NCI-H187 (cell line): ENCODE measurements at places on chromosomes 2 and 18.
A peak's percentile ranks its signal among the peaks of the same experiment; 100 is the strongest.

DNA sequence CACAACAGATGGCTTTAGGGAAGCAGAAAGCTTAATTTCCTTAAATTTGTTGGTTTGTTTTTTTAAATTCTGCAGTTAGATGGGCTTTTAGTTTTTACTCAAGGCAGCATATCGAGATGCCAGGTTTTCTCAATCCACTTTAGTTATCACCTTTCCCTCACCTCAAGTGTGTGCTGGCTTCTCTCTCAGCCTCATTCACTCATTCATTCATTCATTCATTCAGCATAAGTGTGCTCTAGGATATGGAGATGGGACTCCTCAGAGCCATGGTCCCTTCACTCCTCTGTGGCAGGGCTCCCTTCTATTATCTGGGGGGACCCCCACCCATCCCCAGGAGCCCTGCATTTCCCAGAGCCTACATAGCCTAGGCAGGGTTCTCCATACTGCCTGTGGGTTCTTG, 19.0 kb downstream of the VIL1 start:
- DNase-seq, result no peak

- DNase-seq, result no peak
Observed at GRCh38 chr2:11861044-11861443, 114.6 kb downstream of the LPIN1 start.

DNA sequence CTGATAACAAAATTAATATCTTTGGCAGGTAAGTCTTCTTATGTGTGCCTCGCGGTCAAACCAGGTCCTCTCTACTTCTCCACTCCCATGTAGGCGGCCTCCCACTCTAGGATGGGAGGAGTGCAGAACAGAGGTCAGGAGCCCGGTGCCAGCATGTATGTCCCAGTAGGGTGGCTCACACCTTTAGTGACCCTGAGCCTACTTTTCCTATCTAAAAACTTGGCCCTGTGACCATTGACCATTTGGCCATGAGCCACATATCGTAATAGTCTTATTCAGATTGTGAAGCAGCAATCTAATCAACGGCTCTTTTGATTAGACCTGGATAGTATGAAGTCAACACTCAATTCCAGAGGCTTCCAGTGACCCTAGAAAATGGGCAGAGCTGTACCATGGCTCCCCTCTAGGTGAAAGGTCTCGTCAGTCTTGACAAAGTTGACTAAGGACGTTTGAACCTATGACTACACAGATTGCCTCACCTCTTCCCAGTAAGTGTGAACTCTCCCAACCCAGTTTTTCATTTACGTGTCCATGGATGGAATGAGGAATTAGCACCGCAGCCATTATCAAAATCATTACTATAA, 17.1 kb upstream of the FABP1 start:
- DNase-seq, result no peak

DNA sequence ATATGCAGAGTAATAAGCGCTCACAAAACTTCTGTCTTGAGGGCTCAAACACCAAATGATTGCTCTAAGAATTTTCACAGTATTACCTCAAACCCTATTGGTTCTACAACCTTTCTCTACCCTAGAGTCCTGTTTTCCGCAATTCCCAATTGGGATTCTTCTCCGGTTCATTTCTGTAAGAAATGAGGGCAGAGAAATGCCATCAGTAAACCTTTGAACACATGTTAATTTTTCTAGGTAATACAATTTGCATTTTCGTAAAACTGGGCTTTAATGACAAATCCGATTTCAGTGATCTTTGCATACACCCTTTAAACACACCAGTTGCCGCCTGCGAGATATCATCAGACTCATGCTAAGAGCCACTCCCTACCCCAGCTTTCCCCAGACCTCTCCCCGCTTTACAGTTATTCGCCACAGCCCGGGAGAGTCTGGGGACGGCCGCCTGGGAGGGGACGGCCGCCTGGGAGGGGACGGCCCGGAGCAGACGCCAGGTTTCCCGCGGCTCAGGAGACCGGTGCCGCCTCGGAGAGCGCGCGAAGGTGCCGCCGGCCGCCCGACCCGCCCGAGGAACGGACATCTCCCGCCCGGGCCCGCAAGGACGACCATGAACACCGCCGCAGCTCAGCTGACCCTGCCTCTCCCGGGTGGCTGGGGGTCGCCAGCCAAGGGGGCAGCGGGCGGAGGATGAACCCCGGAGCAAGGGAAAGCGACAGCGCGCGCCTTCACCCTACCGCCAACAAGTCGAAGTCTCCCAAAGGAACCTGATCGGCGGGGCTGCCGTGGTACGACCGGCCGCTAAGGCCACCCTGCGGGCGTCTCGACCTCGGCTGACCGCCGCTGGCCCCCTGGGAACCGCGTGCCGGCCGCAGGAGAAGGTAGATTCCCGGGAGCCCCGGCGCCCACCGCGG, 463 bp downstream of the SMC6 start:
- DNase-seq, result peak; percentile 56

DNA sequence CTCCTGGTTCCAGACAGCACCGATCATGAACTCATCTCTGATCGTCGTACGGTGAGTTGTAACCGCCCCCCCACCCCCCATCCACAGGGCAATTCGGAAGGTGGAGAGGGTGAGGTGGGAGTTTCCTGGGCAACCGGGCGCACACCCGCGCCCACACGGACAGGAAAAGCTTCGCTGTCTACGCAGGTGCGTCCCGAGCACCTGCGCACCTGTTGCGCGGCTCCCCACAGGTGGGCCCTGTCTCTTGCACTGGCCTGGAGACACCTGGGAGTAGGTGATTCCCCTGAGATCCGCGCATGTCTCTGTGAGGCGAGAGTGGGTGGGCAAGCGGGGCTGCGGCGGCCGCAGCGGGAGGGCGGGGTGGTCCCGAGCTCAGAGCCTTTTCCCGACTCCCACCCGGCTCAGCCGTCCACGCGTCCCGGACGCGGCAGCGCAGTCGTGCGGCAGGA, 459 bp upstream of the ATP6V1C2 start:
- DNase-seq, result no peak

- peak; percentile 73 for DNase-seq
Observed at GRCh38 chr18:12750076-12750714, 47.4 kb downstream of the PSMG2 start.

DNA sequence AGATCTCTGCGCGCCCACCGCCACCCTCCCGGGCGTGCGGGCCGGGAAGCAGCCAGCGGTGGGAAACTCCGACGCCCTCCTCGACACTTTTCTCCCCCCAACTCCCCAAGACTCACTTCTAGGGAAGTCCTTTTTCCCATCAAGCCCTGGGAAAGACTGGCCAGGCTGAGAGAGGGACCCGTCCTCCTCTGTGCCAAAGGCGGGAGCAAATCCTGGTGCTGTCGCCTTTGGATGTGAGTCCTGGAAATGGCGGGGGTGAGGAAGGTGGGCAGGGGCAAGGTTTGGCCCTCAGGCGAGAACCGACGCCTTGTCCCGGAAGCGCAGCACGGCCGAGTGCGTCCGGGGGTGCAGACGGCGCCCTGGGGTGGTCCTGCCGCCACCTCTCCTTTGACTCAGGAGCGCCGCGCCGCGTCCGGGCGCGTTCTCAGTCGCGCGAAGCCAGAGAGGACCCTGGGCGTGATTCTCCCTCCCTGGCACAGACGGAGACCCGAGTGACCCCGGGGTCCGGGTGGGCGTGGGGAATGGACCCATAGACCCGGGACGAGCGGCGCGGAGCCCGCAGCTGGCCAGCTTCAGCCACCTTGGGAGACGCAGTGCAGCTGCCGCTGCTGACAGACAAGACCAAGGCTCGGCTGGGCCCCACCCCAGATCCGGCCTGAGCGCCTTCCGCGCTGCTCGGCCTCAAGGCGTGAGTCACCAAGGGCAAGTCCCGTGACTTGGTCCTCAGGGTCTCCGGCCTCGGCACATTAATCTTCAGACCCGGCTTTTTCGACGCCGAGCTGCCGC, 3.5 kb upstream of the LBX2 start:
- DNase-seq, result no peak

DNA sequence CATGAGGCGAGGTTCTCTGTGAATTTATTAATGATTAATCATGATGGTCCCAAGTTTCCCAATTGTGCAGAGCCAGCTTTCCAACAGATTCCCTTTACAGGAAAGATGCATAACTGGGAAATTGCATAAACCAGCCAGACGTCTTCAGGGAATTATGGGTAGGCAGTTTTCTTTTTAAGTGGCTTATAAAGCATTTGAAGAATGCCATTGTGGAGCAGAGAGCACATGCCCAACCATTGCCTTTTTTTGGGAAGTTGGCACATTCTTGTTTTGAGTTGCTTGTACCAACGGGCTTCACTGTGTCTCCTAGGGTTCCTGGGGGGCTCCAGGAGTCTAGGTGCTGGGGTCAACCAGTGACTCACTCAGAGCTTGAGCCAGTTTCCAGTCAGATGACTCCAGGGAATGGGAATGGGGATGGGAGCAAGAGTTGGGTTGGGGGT, 231.7 kb upstream of the FOSL2 start:
- DNase-seq, result no peak

DNA sequence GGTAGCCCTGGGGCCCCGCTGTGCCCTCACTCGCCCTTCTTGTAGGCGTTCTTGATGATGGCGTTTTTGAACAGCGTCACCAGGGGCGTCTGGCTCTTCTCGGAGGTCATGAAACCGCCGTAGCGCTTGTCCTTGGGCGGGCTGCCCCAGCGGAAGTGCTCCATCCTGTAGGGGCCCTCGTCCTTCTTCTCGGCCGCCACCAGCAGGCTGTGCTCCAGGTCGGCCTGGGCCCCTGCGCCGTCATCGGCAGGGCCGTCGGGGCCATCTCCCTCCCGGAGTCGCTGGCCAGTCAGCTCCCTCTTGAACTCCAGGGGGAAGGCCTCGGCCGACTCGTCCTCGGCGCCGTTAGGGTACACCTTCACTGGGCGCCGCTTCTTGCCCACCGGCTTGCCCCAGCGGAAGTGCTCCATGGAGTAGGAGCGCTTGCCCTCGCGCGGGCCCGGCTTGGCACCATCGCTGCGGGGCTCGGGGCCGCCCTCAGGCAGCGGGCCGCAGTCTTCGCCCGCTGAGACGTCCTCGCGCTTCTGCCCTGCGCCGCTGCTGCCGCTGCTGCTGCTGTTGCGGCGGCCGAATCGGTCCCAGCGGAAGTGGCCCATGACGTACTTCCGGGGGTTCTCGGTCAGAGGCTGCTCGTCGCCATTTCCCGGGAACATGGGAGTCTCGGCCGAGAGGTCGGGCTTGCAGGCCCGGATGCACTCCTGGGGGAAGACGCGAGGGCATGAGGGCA, 7.2 kb downstream of the POMC start:
- DNase-seq, result no peak

GRCh38 chr2:29322011-29322410, 206.8 kb downstream of the CLIP4 start:
- DNase-seq, result no peak

- DNase-seq, result no peak
Observed at GRCh38 chr2:7010391-7011054, 93.3 kb downstream of the RNF144A start.

DNA sequence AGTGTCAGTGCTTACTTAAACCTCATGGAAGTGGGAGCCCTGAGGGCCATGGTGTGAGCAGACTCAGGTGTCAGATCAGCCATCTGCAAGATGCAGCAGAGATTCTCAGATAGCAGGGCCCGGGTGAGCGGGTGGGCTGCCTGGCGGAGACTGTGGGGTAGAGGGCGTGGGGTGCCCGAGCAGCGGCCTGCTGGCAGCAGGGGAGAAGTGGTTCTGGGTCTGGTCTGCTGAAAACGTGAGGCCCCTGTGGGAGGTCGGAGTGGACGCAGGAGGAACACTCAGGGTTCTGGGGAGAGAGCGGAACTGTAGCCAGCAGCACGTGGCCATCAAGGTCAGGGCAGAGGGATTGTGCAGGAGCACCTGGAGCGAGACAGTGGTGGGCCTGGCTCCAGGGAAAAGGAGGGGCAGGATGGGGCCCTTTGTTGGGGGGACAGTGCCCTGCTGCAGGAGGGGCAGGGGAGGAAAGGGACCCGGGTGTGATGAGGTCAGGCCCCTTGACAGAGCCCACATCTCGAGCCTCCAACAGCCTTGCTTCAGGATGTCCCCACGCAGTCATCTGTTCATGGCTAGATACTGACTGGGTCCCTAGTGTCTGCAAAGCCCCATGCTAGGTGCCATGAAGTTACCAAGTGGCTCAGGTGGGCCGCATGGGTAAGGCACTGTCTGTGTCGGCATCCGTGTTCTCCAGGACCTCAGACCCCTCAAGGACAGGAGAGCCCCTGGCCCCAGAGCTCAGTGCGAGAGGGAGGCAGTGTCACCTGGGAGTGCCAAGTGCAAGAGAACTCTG, 2.7 kb upstream of the ESPNL start:
- no peak for DNase-seq

GRCh38 chr18:438571-438970, 61.9 kb downstream of the COLEC12 start:
- DNase-seq, result no peak

- DNase-seq, result no peak
Observed at GRCh38 chr2:226788064-226788463, 11.6 kb downstream of the IRS1 start.

GRCh38 chr2:47907039-47907781, 912 bp upstream of the FBXO11 start:
- no peak for DNase-seq

- DNase-seq, result no peak
Observed at GRCh38 chr2:85447222-85447585, 28.7 kb downstream of the SH2D6 start.

DNA sequence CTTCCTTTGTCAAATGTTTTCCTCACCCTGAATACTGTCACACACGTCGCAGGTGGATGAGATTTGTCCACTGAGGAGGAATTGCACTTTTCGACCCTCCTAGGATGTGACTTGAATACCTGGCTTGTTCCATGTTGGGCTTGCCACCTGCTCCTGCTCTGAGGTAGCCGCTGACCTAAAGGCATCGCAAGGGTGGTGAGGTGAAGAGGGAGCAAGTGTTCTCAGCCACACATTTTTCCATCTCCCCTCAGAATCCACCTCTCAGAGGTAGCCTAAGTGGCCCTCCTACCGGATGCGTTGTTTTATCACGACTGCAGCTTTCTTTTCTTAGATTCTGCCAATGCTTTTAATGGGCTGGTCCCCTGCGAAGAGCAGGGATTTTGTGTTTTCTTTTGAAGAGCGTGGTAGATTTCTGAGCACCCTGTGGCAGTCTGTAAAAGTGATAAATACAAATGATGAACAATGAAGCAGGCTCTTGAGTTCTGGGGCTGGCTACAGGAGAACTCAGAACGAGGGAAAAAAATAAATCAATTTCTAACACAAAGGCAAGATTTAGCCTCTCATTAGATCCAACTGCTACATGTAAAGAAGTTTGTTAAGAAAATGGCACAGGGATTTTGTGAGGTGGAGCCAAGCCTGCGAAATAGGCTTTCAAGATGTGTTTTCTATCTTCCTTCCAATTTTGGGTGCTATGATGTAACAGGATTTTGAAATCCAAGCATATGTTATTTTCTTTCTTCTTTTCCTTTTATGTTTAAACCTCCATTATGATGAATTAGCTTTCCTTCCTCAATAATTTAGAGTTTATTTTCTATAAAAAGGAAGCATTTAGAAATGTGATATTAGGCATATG, 386.7 kb downstream of the TGIF1 start:
- DNase-seq, result peak; percentile 32

GRCh38 chr2:104889291-104889959, 35.5 kb downstream of the POU3F3 start:
- DNase-seq, result no peak
